ENCODE measurements at places on chromosomes 2 and 18.

DNA sequence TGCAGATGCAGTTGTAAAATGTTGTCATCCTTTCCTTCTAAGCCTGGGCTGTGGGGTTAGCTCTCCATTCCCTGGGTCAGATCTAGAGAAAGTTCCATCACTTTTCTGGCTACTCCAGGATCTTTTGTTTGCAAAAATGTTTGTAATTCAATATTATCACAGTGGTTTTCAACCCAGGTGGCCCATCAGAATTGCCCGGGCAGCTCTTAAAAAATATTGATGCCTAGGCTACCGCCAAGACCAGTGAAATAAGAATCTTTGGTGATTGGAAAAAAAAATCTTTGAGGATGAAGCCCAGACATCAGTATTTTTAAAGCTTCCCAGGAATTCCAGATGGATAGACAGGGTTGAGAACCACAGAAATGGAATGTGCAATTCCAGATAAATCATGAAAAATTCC lies 232.5 kb upstream of the SPRED2 start:
- DNase-seq, result no peak

DNA sequence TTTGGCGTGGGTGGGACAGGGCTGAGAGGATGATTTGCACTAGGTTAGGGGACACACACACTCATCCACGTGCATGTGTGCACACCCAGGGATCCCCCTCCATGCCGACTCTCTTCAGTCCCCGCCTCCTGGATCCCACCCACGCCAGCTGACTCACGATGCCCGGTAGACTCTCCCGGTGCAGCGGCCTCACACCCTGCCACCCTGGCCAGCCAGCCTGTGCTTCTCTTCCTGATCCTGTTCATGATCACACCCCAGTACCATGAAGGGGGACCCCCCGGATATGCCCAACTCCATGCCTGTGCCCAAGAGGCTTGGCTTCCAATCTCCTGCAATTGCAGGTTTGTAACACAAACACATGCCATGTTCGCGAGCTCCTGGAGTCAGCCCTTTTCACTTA lies 157.8 kb upstream of the HDAC4 start:
- no peak for DNase-seq

GRCh38 chr2:39719317-39719716 lies 53.6 kb downstream of the TMEM178A start:
- no peak for DNase-seq

GRCh38 chr18:48303883-48304282 lies 105.3 kb downstream of the ZBTB7C start:
- DNase-seq, result no peak

GRCh38 chr2:189512879-189513278 lies 67.7 kb downstream of the SLC40A1 start:
- no peak for DNase-seq

GRCh38 chr2:172808156-172808555 lies 72.5 kb downstream of the RAPGEF4 start:
- DNase-seq, result no peak

- DNase-seq, result no peak
Observed at GRCh38 chr2:239963646-239964205, 61.4 kb downstream of the NDUFA10 start.

GRCh38 chr18:23068570-23069310 lies 66.5 kb upstream of the CABLES1 start:
- no peak for DNase-seq

DNA sequence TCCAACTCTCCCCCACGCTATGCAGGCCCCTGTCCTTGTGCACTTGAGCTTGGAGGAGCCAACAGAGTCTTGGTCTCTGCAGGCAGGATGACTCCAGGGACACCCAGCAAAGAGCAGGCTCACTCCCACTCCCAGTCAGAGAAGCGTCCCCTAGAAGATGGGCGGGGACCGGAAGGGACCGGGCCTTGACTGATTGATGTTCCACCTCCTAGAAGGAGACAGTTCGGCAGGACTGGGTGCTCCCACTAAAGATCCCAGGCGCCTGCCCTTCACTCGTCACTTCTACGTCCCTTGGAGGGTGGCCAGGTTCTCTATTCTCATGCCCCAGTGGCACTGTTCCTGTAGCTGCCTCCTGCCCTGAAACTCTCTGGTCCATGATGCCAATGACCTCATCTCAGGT lies 3.2 kb upstream of the SP100 start:
- DNase-seq, result no peak

DNA sequence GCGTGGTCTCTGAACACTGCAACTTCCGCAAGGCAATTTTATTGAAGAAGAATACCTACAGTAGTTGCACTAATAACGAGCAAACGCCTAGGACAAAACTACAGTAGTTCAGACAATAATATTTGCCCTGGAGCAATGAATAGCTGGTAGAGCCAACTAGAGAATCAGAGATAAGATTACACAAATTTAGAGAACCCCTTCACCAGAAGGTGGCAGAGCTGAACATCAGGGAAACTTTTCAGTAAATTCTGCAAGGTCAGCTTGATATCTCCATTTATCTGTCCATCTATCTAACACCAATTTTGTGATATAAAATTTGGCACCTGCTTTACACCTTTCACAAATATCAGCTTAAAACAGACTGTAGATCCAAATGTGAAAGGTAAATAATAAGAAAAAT lies 43.8 kb downstream of the CDH19 start:
- no peak for DNase-seq

DNA sequence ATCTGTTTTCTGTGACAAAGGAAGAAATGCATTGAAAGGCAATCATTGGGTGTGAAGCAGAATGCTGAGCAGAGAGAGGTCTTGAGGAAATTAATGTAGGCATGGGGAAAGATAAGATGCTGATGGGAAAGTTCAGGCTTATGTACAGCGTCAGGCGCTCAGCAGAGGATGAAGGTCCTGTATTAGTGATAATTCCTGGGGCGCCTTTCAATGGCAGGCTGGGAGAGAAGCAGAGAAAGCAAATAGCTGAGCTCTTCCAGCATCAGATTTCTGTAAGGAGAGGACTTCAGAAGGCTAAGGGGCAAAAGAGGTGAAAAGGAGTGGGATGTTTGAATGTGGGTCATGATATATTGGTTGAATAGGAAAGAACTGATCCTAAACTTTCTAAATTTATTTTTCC lies 129.8 kb downstream of the HNMT start:
- DNase-seq, result no peak

DNA sequence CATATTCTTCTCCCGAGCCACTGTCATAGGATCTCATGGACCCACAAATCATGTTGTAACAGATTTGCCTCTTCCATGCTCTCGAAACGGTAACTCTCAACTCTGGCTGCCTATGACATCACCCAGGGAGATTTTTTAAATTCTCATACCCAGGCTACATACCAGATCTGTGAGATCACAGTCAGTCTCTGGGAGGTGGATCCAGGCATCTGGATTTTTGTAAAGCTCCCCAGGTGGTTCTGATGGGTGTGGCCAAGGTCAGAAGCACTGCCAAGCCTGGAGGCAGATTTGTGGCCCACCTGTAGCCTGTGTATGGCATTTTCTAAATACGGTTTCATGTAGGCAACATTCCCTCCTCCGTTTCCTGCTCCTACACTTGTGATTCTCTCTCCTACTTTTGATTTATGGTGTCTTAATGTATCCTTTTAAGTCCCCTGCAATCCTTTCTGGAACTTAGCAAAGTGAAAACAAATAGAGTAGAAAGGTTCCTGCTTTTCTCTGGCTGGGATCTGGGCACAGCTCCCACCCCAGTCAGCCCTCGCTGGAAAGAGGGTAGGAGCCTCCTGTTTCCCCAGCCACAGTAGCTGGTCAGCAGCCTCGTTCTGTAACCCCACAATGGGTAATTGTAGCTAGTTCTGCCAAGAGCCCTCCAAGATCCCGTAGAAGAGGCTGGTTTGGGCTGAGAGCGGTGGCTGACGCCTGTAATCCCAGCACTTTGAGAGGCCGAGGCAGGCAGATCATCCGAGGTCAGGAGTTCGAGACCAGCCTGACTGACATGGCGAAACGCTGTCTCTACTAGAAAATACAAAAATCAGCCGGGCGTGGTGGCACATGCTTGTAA lies 96.2 kb downstream of the KLHL29 start:
- DNase-seq, result no peak

- DNase-seq, result no peak
Observed at GRCh38 chr18:77014538-77014937, 118.0 kb downstream of the MBP start.

DNA sequence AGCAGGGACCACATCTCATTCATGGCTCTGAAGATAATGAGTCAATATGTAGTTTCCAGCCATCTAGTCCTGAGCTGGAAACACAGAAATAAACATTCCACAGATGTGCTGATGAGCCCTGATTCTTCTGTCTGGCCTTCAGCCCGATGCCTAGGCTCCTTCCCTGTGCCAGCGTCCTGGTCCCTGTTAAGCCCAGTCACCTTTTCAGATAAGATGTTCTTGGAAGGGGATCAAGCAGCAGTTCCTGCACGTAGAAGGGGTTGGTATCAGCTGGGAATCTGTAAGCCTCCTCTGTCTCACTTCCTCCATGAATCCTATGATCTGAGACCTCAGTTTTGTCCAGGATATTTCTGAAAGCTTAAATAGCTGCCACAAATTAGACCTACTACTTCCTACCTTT lies 149.3 kb downstream of the TTC32 start:
- DNase-seq, result no peak

DNA sequence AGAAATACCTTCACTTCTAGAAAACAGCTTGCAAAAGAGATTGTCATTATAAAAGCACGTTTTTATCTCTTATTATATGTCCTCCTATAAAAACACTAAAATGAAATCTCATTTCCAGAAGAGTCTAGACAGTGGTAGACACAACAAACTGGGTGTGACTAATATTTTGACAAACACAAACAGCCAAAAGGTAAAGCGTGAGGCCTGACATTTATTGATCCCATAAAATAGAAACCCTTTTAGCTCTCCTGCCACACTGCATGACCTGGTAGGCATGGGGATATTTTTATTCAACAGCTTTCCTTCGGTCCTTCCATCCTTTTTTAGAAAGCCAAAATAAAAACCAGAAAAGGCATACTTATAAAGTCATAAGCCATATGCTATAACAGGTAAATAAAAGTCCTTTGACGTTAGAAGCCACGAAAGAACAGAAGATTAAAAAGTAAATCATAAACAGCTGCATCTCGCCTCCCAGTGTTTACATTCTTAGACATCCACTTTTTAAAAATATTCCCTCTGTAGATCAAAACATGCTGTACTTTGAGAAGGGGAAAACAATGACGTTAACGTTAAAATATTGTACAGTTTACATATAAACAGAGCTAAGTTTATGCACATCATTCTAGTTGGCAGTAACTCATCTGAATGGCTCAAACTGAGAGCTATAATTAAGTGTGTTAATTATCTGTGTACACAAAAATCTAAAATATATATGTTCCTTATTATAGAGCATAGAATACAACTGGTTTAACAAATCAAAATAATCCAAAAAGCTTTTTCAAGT lies 44.6 kb downstream of the IRS1 start:
- DNase-seq, result no peak

DNA sequence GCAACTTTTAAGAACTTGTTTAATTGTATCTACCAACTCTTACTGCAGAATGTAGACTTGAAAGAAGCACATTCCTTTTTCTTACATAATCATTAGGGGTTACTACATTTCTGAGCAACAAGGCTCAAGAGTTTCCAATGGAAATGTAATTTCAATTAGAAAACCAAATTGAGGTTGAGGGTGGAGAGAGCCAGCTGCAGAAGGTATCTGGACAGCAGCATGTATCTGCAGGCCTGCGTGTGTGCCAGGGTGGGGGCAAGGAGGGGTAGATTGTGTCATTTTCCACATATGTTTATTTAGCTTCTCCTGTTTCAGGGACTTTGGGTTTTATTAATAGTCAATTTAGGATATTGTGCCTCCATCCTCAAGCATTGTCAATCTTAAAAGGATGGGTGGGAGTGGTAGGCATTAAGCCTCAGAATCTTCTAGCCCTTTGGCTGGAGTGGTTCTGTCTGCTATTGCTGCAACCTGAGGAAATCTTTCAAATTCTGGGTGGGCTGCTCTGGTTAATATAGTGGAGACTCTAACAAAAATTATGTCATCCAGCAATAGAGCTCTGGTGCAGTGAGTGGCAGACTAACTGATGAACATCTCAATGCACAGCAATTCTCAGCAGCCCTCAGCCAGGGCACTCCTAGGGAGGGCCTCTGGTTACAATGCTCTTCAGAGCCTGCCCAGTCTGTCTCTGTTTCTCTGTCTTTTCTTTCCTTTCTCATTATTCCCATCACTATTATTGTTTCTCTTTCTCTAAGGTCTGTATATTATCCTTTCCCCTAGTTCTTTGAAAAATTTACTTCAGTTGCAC lies 151.4 kb downstream of the RPIA start:
- DNase-seq, result no peak

- DNase-seq, result no peak
Observed at GRCh38 chr2:23027396-23027795, 357.6 kb upstream of the KLHL29 start.

GRCh38 chr2:85132397-85132796 lies 795 bp upstream of the TCF7L1 start:
- DNase-seq, result no peak

GRCh38 chr2:233289648-233290047 lies 18.0 kb upstream of the SAG start:
- DNase-seq, result no peak

DNA sequence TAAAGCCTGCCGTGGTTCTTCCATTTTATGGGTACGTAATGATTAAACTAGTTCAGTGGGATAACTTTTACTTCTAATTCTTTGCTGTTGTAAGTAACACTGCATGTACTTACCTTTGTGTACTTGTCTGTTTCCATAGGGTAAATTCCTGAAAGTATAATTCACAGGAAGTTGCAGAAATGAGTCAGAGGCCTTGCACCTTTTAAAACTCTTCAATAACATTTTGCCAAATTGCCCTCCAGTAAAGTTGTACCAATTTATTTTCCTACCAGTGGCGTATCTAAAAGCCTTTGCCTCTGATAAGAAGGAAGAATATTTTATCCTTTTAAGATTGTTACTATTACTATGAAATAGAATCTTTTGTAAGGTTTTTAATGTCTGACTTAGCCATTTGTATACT lies 65.1 kb downstream of the CAB39 start:
- no peak for DNase-seq

- no peak for DNase-seq
Observed at GRCh38 chr18:25281556-25281955, 70.4 kb downstream of the ZNF521 start.

DNA sequence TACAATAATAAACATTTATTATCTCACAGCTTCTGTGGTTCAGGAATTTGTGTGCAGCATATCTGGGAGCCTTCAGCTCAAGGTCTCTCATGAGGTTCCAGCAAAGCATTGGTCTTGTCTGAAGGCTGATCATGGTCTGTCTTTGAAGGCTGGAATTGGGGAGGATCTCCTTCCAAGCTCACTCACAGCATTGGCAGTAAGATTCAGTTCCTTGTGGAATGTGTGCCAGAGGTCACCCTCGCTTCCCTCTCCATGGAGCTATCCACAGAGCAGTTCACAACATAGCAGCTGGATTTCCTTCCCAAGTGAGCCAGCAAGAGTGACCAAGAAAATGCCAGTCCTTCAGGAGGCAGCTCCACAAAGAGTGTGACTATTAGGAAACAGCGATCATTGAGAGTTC lies 202.2 kb upstream of the ST6GAL2 start:
- DNase-seq, result no peak

GRCh38 chr2:59217360-59217759 lies 976.2 kb upstream of the FANCL start:
- no peak for DNase-seq

GRCh38 chr18:54323970-54324369 lies 33.7 kb downstream of the STARD6 start:
- DNase-seq, result no peak

Measured in germinal center (tissue), 1 donor.